ENCODE measurements at places on chromosomes 3 and 15. TPM values are rescaled to one million over a fixed set of nuclear protein-coding genes. Genes with fewer than 3 reads are reported as not detected.

- DNase-seq: no peak
- H3K27ac ChIP-seq: no peak overlapping the region
- peaks cover 11% of the 10 kb centered on the region for H3K36me3 ChIP-seq
- no peak overlapping the region for H3K4me3 ChIP-seq
These were observed 41.7 kb upstream of the SEC22A start for GRCh38 chr3:123159926-123160635.

DNA sequence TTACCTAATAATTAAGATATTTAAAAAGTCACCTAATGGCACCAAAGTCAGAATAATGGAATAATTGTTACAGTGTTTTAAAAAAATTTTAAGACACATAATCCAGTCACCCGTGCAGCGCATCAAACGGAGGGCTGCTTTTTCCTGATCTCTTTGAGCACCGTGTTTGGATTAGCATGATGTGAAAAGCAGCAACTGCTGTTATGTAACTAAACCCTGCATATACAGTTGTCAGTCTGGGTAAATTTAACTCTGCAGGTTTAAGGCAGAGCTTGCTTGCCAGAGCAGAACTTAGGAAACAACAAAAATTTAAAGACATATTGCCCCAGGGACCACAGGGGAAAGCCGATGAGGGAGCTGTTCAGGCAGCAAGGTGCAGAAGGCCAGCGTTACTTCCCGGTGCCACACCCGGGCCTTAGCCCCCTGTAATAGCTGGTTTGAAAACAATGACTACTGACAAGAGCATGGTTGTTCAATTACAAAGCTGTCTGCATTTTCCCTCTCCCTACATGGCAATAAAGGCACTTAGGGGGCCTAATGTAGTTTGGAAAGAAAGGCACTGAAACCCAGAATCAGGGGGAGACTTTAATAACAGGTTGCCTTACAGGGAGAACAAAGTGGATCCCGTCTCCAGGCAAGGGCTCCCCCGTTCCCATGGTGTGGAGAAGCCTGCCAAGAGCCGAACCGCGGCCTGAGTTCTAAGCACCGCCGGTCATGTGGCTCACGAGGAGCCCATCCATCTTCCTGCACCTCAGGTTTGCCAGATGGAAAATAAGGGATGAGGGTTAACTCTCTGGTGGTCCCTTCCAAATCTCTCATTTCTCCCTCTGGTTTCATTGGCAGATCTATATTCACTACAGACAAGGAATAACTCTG lies 32.2 kb downstream of the RORA start:
- no peak overlapping the region for H3K27ac ChIP-seq
- peaks cover 15% of the 10 kb centered on the region for H3K27me3 ChIP-seq
- no peaks in the 10 kb centered on the region for H3K36me3 ChIP-seq

DNA sequence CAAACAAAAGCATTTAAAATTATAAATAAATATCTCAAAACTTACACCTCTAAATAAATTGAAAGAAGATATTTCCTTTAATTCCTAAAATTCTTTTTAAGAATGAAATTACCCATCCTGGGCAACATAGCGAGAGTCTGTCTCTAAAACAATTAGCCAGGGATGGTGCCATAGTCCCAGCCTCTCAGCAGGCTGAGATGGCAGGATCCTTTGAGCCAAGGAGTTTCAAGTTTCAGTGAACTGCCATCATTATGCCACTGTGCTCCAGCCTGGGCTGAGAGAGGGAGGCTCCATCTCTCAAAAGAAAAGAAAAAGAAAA lies 25.4 kb downstream of the AADAC start:
- H3K27ac ChIP-seq: no peak overlapping the region
- H3K27me3 ChIP-seq: peaks cover 22% of the 10 kb centered on the region
- H3K36me3 ChIP-seq: no peaks in the 10 kb centered on the region
- H3K4me3 ChIP-seq: no peak overlapping the region
- no peak for DNase-seq

GRCh38 chr15:56934269-56934668 lies 15.8 kb downstream of the TCF12 start:
- peaks cover 9% of the 10 kb centered on the region for H3K4me1 ChIP-seq
- peaks cover 51% of the 10 kb centered on the region for H3K36me3 ChIP-seq
- no peak for DNase-seq
- no peak overlapping the region for H3K27ac ChIP-seq

DNA sequence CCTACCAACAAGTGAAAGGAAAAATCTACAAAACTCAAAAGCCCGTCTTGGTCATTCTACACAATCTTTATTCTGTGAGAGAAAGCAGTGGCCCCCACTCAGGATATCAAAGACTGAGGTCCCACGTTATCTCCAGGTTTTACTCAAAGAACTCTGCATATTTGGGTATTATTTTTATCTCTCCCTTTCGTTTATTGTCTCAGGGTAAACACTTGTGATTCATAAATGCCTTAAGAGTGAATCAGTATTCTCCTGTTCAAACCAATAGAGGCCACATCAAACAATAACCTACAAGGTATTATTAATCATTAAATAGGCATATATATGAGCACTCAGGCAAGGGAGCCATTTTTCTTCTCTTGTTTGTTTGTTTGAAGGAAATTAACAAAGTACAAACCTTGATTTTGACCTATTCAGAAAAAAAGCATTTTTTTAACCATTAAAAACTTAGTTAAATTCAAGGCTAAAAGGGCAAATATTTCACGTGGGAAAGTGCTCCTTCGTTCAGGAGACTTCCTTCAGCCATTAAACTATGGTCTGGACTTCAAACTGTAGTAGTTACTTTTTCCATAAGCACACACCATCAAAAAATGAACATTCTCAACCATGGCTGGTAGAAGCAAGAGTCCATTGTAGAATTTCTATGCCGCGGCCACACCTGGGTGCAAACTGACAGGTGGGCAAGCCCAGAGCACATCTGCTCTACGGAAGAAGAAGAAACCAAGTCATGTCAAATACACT lies 13.9 kb upstream of the HES1 start:
- no peaks in the 10 kb centered on the region for H3K4me1 ChIP-seq
- no peak overlapping the region for H3K4me3 ChIP-seq
- no peak overlapping the region for H3K27ac ChIP-seq
- H3K36me3 ChIP-seq: no peaks in the 10 kb centered on the region
- DNase-seq: no peak
- peaks cover 77% of the 10 kb centered on the region for H3K27me3 ChIP-seq

GRCh38 chr3:3745693-3746092 lies 53.5 kb upstream of the LRRN1 start:
- H3K4me3 ChIP-seq: no peak overlapping the region
- H3K36me3 ChIP-seq: no peaks in the 10 kb centered on the region
- no peaks in the 10 kb centered on the region for H3K4me1 ChIP-seq
- DNase-seq: no peak

DNA sequence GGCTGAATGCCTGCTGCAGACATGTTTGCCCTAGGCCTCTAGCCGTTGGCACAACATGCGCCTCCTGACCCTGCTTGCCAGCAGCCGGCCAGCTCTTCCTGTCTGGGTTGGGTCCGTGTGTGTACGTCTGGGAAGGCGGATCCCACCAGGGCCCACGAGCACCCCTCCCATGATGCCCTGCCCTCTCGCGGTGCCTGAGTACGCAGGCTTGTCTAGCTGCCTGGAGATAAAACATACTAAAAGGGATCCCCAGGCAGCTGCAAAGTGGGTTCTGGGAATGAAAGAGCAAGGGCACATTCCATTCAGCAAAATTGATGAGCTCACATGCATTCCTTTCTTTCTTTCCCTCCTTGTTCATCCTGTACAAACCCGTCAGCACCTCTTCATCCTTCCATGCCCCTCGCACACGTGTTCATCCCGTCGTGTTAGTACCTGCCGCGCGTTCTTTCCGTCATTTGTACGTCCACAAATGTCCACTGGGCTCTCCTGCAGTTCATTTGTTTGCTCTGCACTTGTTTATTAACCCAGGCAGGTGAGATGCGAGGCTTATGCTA lies 74.3 kb downstream of the FBLN2 start:
- H3K36me3 ChIP-seq: no peaks in the 10 kb centered on the region
- no peaks in the 10 kb centered on the region for H3K4me1 ChIP-seq
- H3K27me3 ChIP-seq: no peaks in the 10 kb centered on the region
- DNase-seq: no peak
- no peak overlapping the region for H3K4me3 ChIP-seq
- H3K27ac ChIP-seq: no peak overlapping the region

DNA sequence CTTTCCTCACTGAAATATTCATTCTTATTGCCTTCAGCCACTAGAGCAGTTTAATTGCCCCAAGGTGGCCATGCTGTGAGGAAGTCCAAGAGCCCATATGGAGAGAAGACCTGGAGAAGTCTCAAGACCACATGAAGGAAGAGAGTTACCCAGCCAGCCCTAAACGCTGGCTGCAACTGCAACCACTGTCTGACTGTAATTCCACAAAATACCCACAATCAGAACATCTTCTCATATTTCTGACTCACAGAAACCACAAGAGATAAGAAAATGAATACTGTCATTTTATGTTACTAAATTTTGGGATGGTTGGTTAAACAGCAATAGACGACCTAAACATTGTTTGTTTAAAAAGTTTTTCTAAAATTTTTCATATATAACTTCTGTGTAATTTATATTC lies 14.7 kb upstream of the SST start:
- H3K4me3 ChIP-seq: no peak overlapping the region
- peaks cover 58% of the 10 kb centered on the region for H3K27me3 ChIP-seq
- no peak for DNase-seq
- H3K36me3 ChIP-seq: no peaks in the 10 kb centered on the region
- no peak overlapping the region for H3K27ac ChIP-seq

DNA sequence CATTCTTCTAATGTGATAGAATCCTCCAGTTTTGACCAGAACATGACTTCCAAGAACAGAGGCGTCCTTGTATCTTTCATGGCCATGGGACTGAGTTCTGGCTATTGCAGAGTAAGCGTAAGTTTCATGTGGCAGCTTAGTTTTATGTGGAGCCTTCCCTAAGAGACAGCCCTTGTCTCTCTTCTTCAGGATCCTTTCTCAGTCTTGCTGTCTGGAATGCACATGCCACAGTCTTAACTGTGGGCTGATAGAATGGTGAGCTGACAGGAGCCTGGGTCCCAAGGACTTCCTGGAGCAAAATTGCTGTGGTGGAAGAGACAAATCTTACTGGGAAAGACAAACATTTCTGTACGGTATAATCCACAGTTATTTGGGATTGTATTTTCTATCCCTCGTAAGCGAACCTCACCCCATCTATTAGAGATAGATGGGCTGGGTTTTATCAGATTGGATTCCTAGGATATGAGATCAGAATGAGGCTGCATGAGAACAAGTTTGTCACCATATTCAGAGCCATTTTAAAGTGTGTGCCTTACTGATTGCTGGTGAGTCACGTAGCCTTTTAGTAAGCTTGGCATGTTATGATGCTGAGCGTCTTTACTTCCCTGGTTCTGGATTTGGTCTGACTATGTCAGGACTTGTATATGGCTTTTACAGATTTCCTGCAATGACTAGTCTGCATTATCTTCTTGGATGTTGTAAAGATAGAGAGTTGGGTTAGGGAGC lies 32.8 kb downstream of the CDIN1 start:
- no peaks in the 10 kb centered on the region for H3K4me1 ChIP-seq
- no peak overlapping the region for H3K4me3 ChIP-seq
- H3K36me3 ChIP-seq: no peaks in the 10 kb centered on the region
- H3K27ac ChIP-seq: no peak overlapping the region
- no peak for DNase-seq
- H3K27me3 ChIP-seq: no peaks in the 10 kb centered on the region

- H3K4me3 ChIP-seq: no peak overlapping the region
- peaks cover 8% of the 10 kb centered on the region for H3K4me1 ChIP-seq
- no peaks in the 10 kb centered on the region for H3K36me3 ChIP-seq
- no peak overlapping the region for H3K27ac ChIP-seq
- H3K27me3 ChIP-seq: no peaks in the 10 kb centered on the region
These were observed 173.0 kb downstream of the ADAMTS17 start for GRCh38 chr15:100168787-100169186.

GRCh38 chr3:119778811-119779210 lies 3.1 kb upstream of the NR1I2 start:
- H3K27ac ChIP-seq: no peak overlapping the region
- H3K36me3 ChIP-seq: no peaks in the 10 kb centered on the region

GRCh38 chr15:33535135-33535534 lies 224.4 kb downstream of the RYR3 start:
- H3K36me3 ChIP-seq: no peaks in the 10 kb centered on the region
- no peak overlapping the region for H3K4me3 ChIP-seq
- no peak overlapping the region for H3K27ac ChIP-seq
- H3K4me1 ChIP-seq: no peaks in the 10 kb centered on the region
- DNase-seq: no peak

GRCh38 chr3:149475451-149476060 lies 1.1 kb downstream of the TM4SF4 start:
- H3K4me1 ChIP-seq: no peaks in the 10 kb centered on the region
- no peak overlapping the region for H3K4me3 ChIP-seq

GRCh38 chr3:17949101-17949500 lies 206.7 kb upstream of the TBC1D5 start:
- DNase-seq: no peak
- peaks cover 30% of the 10 kb centered on the region for H3K27me3 ChIP-seq
- no peak overlapping the region for H3K4me3 ChIP-seq
- no peaks in the 10 kb centered on the region for H3K4me1 ChIP-seq

DNA sequence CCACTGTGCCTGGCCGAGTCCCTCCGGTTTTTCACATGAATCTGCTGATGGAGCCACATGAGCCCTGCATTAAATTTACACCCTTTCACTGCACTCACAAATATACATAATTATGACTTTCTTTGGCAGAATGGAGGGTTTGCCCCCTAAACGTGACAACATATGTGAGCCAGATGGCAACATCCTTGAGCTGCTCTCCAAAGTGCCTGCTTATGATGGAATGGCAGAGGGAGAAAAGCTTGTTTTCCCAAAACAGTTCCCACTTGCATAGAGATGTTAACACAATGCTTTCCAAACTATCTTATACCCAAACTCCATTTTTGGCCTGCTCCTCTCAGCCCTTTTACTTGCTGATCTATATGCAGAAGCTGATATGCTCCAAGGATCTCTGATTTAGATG lies 54.9 kb downstream of the ABCC5 start:
- H3K4me3 ChIP-seq: no peak overlapping the region
- no peaks in the 10 kb centered on the region for H3K27me3 ChIP-seq
- H3K27ac ChIP-seq: no peak overlapping the region
- H3K4me1 ChIP-seq: no peaks in the 10 kb centered on the region

GRCh38 chr15:79816571-79816970 lies 80.2 kb downstream of the MTHFS start:
- H3K4me3 ChIP-seq: no peak overlapping the region
- no peaks in the 10 kb centered on the region for H3K4me1 ChIP-seq
- peaks cover 7% of the 10 kb centered on the region for H3K36me3 ChIP-seq
- no peak overlapping the region for H3K27ac ChIP-seq
- DNase-seq: no peak

GRCh38 chr3:97705764-97706163 lies 58.8 kb upstream of the ARL6 start:
- H3K27me3 ChIP-seq: peaks cover 13% of the 10 kb centered on the region
- no peaks in the 10 kb centered on the region for H3K4me1 ChIP-seq
- H3K36me3 ChIP-seq: no peaks in the 10 kb centered on the region
- no peak for DNase-seq
- H3K4me3 ChIP-seq: no peak overlapping the region

The UQCRC1 gene
- total RNA-seq: 170 TPM

The SHISA5 gene
- 337 TPM for total RNA-seq

The CHRM5 gene
- not detected for total RNA-seq

The GABRR3 gene
- not detected for total RNA-seq

The PLAAT1 gene
- total RNA-seq: not detected

The PLCB2 gene
- 140 TPM for total RNA-seq

The SIDT1 gene
- total RNA-seq: 23.9 TPM

The ROBO2 gene
- total RNA-seq: not detected
